ENCODE measurements at places on chromosomes 3 and 15.

GRCh38 chr3:117910820-117911521 lies 1123.7 kb downstream of the IGSF11 start:
- no peak for DNase-seq

GRCh38 chr15:34182942-34183341 lies 27.0 kb downstream of the KATNBL1 start:
- DNase-seq, result no peak

DNA sequence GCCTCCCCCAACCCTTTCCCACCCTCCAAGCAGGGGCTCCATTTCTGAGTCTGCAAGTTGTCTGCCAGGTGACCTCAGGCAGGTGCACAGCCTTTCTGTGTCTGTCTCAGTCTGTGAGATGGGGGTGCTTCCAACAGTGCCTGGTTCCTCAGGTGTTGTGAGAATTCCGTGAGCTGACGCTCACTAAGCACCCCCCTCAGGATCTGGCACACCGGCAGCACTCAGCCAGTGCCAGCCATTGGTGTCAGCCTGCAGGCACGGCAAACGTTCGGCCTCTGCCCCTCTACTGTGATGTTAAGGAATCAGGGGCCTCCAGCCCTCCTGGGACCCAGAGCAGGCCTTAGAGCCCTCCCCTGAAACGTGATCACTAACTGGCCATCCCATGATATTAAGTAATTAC lies 2.4 kb downstream of the KLF15 start:
- DNase-seq, result no peak

- DNase-seq, result peak; percentile 78
Measured at GRCh38 chr3:151439652-151440125, 21.2 kb downstream of the IGSF10 start.

DNA sequence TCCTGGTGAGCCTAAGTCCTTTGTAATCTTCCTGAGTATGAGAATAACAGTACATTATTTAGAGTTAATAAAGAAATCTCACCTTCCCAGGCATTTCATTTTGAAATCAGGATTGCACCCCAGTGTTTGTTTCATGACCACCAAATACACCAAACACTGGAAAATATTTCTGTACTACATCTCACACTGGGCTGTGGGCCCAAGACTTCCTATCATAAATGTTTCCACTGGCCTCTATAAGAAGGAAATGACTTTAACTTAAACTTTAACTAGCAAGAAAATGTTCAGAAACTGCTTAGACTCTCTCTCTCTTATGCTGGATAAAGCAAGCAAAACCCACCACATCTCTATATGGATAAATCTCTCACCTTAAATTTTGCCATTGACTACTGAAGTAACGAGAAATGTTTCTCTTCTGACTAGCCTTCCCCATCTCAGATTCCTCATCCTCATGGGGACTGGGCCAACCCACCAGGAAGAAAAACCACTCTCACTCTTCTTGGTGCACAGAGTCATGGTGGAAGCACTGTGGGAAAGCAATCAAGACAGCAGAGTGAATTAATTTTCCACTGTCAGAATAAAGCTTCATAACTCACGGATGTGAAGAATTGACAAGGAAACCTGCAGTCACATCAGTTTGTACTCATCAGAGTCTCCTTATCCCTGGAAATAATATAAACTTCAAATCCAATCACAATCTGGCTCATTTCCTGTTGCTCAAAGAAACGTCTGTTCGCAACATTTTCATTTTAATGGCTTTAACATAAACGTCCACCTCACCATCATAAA lies 859.6 kb downstream of the EPHA3 start:
- DNase-seq, result no peak

DNA sequence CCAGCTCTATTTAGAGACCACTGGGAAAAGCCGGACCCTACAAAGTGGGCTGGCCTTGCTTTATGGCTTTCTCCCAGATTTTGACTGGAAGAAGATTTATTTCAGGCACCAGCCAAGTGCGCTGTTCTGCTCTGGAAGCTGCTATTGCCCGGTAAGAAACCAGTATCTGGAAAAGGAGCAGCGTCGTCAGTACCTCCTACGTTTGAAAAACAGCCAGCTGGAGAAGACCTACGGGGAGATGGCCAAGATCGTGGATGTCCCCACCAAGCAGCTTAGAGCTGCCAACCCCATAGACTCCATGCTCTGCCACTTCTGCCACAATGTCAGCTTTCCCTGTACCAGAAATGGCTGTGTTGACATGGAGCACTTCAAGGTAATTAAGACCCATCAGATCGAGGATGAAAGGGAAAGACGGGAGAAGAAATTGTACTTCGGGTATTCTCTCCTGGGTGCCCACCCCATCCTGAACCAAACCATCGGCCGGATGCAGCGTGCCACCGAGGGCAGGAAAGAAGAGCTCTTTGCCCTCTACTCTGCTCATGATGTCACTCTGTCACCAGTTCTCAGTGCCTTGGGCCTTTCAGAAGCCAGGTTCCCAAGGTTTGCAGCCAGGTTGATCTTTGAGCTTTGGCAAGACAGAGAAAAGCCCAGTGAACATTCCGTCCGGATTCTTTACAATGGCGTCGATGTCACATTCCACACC lies 60.9 kb downstream of the PXYLP1 start:
- DNase-seq, result no peak

- DNase-seq, result no peak
Measured at GRCh38 chr15:87570206-87570605, 686.3 kb downstream of the NTRK3 start.

- DNase-seq, result no peak
Measured at GRCh38 chr3:122538956-122539490, 24.3 kb upstream of the KPNA1 start.

DNA sequence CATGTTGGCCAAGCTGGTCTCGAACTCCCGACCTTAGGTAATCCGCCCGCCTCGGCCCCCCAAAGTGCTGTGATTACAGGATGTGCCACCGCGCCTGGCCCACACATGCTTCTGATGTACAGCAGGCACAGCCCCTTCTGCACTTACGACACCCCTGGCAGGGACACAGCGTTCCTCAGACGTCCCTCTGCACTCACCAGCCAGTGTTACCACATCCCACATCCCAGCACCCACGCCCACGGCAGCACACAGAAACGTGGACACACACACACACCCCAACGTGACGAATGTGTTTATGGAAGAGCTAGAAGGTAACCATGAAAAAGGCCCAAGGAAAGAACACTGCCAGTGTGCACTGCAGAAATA lies 576 bp upstream of the RPAP1 start:
- no peak for DNase-seq

DNA sequence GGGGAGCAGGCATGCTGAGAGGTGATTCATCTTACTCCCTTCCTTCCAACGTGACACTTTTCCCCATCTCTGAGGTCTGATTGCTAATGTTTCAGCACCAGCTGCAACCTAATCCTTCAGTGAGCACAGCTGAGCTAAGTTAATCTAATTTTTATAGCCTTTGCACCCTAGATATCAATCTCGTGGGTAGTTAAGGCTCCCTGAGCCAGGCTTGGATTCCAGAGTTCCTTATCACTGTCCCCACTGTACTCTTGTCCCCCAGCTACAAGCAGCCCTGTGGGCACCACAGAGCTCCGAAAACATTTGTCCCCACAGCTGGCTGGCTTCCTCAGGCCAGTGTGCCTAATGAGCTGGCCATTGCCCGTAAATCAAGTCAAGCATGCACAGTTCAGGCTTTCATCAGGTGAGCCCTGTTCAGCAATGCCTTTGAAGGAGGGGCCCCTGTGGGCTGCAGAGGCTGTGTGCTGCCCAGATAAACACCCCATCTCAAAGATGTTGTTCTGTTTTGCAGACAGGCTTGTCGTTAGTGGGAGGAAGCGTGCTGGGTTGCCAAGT lies 376.9 kb upstream of the RASGRP1 start:
- DNase-seq, result peak; percentile 74

GRCh38 chr3:11588755-11589154 lies 55.0 kb downstream of the VGLL4 start:
- DNase-seq, result no peak

- DNase-seq, result no peak
Measured at GRCh38 chr3:25479727-25480010, 51.6 kb downstream of the RARB start.

GRCh38 chr3:9398700-9399336 lies 1.4 kb downstream of the SETD5 start:
- DNase-seq, result peak; percentile 28

GRCh38 chr15:70164156-70164900 lies 66.6 kb upstream of the TLE3 start:
- no peak for DNase-seq

GRCh38 chr3:45773072-45773471 lies 23.3 kb downstream of the SLC6A20 start:
- no peak for DNase-seq

- DNase-seq, result no peak
Measured at GRCh38 chr3:102079809-102080197, 230.5 kb downstream of the NFKBIZ start.

DNA sequence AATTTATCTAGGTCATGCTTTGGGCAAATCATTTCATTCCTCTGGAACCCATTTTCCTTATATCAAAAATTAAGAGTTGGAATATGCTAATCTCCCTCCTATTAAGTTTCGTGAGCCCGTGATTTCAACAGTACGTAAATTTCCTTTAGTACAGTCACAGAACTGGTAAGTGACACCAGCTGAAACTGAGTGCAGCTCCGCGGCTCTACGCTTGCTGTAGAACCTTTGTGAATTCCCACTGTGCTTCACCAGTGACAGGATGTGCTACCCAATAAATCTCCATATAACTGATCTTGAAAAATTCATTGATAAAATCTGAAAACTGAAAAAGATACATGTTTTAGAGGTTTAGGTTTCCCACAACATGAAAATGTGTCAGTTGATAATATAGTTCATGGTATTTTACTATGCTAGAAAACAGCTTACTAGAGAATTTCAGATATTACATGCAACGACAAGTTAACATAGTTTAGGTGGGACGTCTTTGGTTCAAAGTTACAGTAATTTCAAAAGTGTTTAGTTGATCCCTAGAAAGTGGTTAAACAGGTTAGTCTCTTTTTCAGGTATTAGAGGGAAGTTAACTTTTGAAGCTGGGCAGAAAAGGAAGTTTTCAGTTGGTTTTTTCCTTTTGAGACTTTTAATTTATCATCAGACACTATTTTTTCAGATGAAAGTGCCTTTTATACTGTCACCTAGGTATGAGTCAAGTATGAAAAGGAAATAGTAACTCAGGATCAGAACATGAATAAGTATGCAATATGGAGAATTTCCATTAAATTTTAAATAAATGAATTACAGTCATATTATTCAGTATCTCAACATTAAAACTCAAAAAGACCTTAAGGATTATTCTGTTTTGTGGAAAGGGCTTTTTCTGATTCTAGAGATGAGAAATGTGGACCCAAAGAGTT lies 57.0 kb downstream of the PPARG start:
- DNase-seq, result peak; percentile 13

DNA sequence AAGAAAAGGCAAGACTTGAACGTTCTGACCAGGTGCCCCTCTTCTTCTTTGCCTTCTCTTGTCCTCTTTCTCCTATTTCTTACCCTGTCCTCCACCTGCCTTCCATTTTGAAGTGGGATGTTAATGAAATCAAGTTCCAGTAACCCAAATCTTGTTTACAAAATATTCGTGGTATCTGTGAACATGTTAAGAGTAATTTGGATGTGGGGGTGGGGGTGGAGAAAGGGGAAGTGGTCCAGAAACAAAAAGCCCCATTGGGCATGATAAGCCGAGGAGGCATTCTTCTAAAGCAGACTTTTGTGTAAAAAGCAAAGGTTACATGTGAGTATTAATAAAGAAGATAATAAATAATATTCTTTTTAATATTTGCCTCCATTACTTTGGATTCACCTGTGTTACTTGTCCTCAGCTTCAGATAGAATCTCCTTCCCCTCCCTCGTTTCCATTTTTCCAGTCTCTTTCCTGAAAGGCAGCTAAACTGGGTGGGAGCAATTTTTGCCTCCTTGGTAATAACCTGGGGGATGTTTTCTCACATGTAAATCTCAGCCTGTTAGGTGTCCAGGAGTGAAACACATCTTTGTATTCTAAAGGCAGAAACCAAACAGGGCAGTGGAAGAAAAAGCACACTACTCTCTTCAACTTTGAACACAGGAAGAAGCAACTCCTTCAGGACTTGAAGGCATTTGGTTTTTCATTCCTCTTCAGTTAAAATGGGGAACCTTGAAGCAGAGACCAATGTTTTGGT lies 3.2 kb downstream of the CHST2 start:
- DNase-seq, result no peak

- DNase-seq, result peak; percentile 34
Measured at GRCh38 chr3:190193210-190193609, 72.5 kb upstream of the P3H2 start.

- DNase-seq, result no peak
Measured at GRCh38 chr3:45640724-45641361, 46.3 kb downstream of the LIMD1 start.

DNA sequence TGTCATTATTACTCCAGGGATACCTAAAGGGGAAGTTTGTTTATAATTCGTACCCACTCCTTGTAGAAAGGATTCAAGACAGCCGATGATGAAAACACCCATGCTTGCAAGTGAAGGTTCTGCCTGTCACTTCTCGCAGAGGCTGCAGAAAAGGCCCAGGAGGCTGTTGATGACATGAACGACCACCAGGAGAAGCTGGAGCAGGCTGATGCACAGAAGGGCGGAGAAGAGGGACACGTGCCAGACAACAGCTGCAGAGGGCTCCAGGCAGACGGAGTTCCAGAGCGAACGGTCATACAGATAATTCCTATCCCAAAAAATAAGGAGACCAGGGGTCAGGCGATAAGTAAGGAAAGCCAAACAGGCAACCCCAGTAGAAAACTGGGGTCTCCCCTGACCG lies 5.7 kb upstream of the DYNLT2B start:
- DNase-seq, result peak; percentile 33

DNA sequence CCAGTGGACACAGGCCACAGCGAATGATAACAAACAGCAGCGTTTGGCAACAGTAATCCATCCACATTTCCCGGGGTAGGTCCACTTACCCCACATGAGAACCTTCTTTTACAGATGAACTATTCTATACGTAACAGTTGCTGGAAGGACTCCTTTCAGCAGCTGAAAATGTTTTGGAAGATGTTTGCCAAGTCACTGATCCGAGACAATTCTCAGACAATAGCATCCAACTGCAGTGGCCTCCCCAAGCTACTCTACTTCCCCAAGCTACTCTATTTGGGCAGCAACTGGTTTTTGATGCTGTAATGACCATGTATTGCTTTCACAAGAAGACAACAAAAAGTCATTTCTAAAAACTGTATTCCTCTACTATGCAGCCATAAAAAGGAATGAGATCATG lies 87.5 kb downstream of the ADAMTS17 start:
- DNase-seq, result no peak

- peak; percentile 76 for DNase-seq
Measured at GRCh38 chr3:154884952-154885351, 195.2 kb upstream of the MME start.

GRCh38 chr3:195763843-195764825 lies 43.4 kb downstream of the MUC20 start:
- DNase-seq, result no peak

DNA sequence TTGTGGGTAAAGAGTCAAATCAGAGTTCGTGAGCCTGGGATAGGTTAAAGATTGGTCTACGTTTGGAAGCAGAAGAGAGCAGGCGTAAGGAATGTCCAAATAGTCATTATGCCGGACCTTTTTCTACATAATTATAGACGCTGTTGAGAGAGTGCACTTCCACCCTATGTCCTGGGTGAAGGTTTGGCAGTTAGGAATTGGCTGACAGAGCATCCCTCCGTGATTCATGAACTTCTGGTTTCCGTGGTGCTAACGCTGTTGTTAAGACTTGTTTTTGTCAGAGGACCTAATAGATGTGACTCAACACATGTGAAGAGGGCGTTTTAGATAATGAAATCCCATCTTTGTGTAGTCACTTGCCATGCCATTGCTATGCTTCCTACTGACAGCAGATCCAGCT lies 1.1 kb downstream of the EAF1 start:
- DNase-seq, result peak; percentile 40
